KG1 (cell line): ENCODE measurements at places on chromosomes 3 and 15.

- peak; percentile 20 for DNase-seq
These were observed 112.7 kb downstream of the TNIK start for GRCh38 chr3:171347301-171348039.

- no peak for DNase-seq
These were observed 20.9 kb downstream of the FSTL1 start for GRCh38 chr3:120429921-120430361.

DNA sequence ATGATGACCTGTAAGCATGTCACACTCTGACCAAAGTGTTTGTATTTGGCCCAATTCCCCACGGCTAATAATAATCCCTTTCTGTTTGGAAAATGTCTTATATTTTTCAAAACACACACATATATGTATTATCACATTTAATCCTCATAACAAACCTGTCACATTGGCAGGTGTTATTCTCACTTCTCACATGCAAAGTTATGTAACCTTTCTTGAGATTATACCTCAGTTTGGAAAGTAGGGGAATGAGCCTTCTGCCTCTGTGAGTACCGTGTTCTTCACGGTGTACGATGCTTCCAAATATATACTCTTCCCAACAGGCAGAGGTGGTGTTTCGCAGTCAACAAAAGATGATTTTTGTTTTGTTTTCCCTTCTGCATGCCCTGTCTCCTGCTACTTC, 205.6 kb downstream of the TP63 start:
- DNase-seq: no peak

- DNase-seq: no peak
These were observed 72.3 kb upstream of the PRICKLE2 start for GRCh38 chr3:64297563-64297962.

- DNase-seq: no peak
These were observed 3.8 kb upstream of the CHRNA5 start for GRCh38 chr15:78561490-78561889.

GRCh38 chr3:182693723-182694122, 99.6 kb upstream of the ATP11B start:
- no peak for DNase-seq

DNA sequence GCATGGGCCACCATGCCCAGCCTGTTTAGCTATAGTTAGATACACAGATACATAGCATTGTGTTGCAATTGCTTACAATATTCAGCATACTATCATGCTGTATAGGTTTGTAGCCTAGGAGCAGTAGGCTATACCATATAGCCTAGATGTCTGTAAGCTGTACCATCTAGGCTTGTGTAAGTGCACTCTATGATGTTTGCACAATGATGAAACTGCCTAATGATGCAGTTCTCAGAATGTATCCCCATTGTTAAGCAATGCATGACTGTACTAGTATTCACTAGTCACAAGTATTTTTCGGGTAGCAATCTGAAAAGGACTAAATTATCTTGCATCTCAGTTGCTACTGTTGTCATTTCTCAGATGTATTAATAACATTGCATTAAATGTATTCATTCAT, 16.0 kb downstream of the PIGB start:
- no peak for DNase-seq

GRCh38 chr3:20038699-20039465, 1.4 kb upstream of the KAT2B start:
- DNase-seq: no peak

GRCh38 chr15:84734794-84735479, 13.5 kb upstream of the ZNF592 start:
- peak; percentile 65 for DNase-seq

DNA sequence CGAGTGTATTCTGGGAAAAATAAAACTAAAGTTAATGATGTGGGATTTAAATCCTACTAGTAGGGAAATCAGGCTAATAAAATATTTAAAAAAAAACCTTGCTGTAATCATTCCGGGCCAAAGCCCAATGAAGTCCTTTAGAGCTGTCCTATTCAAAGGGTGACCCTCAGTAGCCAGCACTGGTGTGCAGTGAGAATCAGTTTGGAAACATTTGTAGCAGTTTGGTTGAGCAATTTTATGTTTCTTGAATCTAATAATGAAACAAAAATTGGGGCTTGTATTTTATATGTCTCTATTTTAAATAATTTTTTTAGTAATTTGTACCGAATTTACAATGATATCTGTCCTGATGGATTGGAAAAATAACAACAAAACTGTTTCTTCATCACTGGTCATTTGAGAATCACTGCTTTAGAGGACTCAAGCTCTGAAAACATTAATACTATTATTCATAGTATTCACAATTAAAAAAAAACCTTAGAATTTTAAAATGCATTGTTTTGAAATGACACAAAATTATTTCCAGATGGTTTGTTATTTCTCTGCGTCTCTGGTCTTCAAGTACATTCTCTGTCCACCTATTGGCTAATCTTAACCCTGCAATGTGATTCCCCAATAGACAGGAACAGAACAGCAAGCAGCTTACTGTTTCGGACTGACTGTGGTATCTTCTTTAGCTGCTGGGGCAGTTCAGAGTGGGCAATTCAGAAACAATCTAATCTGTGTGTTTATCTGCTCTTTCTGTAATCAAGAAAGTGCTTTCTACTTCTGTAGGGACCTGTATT, 71.2 kb downstream of the OTOL1 start:
- DNase-seq: no peak

GRCh38 chr3:16456784-16457415, 56.6 kb downstream of the RFTN1 start:
- no peak for DNase-seq

GRCh38 chr15:40323953-40324937, 753 bp downstream of the INAFM2 start:
- no peak for DNase-seq

- DNase-seq: no peak
These were observed 110.2 kb downstream of the PLCL2 start for GRCh38 chr3:16994854-16995525.

DNA sequence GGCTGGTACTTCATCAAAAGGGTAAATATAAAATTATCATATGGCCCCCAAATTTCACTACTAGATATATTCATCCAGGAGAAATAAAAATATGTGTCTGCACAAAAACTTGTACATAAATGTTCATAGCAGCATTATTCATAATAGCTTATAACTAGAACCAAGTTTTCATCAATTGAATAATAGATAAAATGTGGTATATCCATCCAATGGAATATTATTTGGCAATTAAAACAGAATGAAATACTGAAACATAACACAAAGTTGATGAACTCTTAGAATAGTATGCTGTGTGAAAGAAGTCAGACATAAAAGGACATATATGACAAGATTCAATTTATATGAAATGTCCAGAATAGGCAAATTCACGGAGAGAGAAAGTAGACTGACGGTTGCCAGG, 389.3 kb upstream of the ADAMTS9 start:
- no peak for DNase-seq

DNA sequence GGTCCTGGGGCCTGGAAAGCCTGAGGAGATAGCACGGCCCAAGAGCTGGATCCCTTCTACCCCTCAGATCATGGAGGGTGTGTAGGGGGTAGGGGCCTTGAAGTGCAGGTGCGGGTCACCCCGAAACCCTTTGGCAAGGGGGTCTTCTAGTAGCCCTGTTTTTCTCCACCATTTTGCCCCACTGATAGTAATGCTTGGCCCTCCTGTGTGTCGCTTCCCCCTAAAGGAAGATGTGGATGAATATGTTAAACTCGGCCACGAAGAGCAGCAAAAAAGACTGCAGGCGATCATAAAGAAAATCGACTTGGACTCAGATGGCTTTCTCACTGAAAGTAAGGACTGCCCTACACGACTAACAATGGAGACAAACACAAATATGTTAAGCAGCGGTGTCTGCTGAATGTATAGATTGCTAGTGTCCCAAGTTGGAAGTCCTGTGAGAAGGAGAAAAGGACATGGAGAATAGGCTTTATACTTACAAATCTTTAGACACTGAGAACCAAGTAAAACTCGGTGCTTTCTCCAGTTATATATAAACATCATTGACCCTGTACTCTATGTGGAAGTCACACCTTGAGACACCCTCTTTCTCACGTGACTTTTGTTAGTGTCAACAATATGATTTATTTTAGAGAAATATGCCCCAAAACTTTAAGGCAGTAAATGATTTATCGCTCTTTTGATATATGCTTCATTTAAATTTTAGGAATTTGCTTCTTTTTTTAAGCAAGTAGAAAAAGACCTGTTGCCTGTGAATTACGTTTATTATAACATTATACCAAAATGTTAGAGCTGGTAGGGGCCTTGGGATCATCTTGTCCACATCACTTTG, 802 bp downstream of the RCN2 start:
- DNase-seq: no peak

GRCh38 chr3:78569804-78570203, 1198.0 kb downstream of the ROBO1 start:
- DNase-seq: no peak

DNA sequence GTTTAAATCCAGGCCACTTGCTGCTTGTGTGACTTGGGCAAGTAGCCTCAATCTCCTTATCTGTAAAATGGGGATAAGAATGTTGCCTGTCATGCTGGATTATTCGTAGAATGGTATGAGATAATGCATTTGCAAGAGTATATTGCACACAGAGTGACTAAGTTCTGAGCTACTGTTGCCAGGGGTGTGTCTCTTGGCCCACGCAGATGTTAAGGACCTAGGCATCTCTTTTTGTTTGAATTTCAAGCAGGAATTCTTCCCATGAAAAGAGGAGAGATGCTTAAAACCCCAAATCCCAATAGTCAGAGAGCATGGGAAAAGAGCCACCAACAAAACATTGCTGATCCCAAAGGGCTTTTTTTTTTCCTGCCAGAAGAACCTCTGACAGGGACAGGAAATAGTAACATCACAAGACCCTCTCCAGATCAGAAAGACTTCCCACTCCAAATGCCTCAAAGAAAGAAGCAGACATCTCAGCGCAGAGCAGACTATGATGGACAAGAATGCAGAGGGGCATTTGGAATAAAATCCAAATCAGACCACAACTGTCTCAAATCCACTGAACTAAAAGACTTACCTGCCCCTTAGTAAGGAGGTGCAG, 90.5 kb downstream of the MRPL46 start:
- DNase-seq: no peak

GRCh38 chr3:16200411-16200810, 25.9 kb downstream of the GALNT15 start:
- no peak for DNase-seq

- DNase-seq: no peak
These were observed 24.6 kb upstream of the NIPA2 start for GRCh38 chr15:22813844-22814243.

- no peak for DNase-seq
These were observed 119.1 kb downstream of the ATG7 start for GRCh38 chr3:11391174-11391879.

GRCh38 chr15:98980899-98981228, 26.7 kb downstream of the PGPEP1L start:
- DNase-seq: no peak

DNA sequence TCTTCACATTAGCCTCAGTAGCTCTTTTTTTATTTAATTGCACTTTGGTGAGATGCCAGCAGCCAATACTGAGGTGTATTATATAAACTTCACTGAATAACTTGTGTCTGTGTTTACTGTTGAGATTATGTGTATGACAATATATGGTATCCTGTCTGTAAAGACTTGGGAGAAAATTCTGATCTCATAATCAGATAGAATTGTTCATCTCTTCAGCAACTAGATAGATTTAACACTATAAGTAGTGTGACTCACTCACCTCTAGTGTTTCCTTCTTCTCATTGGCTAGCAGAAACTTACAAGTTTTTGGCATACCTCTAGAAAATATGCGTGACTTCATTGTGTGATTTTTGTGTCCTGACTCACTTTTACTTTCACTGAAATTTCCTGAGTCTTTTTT, 67.6 kb upstream of the TGFBR2 start:
- DNase-seq: no peak

DNA sequence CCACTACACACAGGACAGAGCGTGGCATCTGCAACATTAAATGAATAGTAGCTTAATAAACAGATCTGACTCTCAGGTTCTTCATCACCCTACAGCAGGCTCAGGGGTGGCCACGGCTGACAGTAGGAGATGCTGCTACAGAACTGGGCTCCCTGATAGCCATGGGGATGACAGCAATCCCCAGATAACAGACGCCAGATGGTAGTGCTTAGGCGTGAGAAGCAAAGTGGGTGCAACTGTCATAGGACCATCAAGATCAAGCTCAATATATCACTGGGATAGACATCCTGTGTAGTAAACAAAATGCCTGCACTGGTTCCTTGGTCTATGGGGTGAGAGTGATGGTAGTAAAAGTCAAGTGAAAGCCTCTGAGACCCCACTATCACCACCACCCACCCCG, 2.6 kb upstream of the TPRA1 start:
- DNase-seq: no peak

GRCh38 chr3:72255791-72256559, 471.0 kb upstream of the PROK2 start:
- no peak for DNase-seq

- no peak for DNase-seq
These were observed 98.4 kb downstream of the CTNNB1 start for GRCh38 chr3:41297750-41298149.

GRCh38 chr3:97954228-97954827, 17.9 kb downstream of the RIOX2 start:
- no peak for DNase-seq

GRCh38 chr3:106261915-106262683, 393.3 kb upstream of the CBLB start:
- no peak for DNase-seq

DNA sequence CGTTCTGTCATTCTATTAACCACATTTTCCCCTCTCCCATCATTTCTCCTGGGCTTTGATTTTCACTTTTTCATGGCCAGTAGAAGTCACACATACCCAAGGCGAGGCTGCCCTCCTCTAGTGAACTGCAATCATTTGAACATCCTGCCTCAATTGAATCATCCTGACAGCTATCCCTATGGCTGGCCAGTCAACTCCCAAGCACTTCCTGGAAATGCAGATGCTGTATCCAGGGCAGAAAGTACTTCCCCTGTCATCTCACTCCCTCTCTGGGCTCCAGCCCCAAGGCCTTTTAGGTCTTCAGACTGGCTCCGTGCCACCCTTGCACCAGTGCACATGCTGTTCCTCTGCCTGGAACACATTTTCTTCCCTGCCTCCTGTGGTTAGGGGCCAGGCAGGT, 738.3 kb upstream of the CFAP20DC start:
- DNase-seq: no peak

DNA sequence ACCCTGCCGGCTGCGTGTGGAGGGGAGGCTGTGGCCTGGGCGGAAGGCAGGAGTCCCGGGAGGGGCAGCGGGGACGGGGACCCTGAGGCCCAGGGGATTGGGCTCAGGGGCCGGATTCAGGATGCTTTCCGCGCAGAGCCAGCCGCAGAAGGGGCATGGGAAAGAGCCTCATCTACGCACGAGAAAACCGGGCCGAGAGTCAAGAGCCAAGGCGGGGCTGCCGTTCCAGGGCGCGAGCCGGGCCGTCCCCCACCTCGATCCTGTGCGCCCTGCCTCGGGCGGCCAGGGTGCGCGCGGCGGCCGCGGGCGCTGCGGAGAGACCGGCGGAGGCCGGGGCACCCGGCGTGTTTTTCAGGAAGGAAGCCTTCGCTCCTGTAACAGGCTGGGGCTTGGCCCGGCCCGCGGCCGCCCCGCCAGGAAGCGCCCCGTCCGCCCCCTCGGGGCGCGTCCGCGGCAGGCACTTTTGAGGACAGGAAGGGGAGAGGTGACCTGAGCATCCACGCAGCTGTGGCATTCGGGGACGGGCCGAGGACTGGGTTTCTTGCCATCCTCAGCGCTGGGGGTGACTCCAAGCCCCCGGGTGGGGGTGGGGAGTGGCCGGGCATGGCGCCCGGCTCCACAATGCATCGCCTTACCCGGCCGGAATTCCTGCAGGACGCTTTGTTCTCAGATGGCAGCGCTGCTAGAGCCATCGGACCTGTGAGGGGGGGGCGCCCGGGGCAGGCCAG, 62.3 kb upstream of the GATA2 start:
- DNase-seq: no peak

GRCh38 chr15:72237029-72237852, 6.3 kb upstream of the PKM start:
- DNase-seq: peak; percentile 28
